ENCODE measurements at places on chromosomes 6 and 20.
A peak's percentile ranks its signal among the peaks of the same experiment; 100 is the strongest.

- no peaks in the 10 kb centered on the region for H3K4me1 ChIP-seq
- DNase-seq: no peak
- no peaks in the 10 kb centered on the region for H3K27me3 ChIP-seq
- H3K4me3 ChIP-seq: no peak overlapping the region
Observed at GRCh38 chr20:4411744-4412143, 310.0 kb upstream of the PRND start.

- no peak for DNase-seq
- H3K4me3 ChIP-seq: no peak overlapping the region
- H3K27me3 ChIP-seq: no peaks in the 10 kb centered on the region
- no peak overlapping the region for H3K27ac ChIP-seq
- no peaks in the 10 kb centered on the region for H3K4me1 ChIP-seq
Observed at GRCh38 chr6:3294921-3295871, 36.4 kb downstream of the PSMG4 start.

DNA sequence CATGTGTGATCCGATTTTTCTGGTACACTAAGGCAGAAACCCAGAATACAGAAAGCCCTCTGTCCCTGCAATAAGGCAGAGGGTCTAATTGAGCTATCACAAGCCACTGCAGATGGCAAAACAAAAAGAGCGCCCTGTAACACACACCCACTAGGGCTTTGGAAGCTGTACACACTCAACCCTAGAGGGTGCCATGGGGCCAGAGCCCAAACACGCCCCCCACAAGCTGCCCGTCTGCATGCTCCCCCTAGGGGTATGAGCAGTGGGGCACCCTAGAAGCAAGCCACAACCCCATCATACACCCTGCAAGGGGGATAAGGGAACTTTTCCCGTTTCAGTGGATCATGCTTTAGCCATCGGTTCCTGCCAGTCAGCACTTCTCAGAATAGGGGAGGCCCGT, 62.2 kb upstream of the PDE10A start:
- no peaks in the 10 kb centered on the region for H3K36me3 ChIP-seq
- peaks cover 4% of the 10 kb centered on the region for H3K27me3 ChIP-seq

DNA sequence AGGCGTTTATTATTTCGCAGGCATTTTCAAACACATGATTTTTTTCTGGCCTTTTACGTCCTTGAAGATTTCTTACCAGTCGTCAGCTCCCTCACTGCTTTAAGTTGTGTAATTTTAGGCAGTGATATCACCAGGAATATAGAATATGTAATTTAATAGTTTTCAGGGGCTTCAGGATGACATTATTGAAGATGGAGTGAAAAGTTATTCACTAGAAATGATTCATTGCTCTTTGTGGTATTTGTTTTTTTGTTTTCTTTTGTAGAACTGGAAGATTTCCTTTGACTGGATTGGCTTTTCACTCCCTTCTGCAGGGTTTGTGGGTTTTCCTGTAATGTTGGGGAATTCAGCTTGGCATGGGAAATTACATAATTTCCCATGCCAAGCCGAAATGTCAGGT, 2.0 kb downstream of the LRRC1 start:
- peak overlapping the region; percentile 83 for H3K27ac ChIP-seq
- H3K27me3 ChIP-seq: no peaks in the 10 kb centered on the region
- peak; percentile 62 for DNase-seq

- H3K27ac ChIP-seq: no peak overlapping the region
- peaks cover 8% of the 10 kb centered on the region for H3K27me3 ChIP-seq
- no peak overlapping the region for H3K4me3 ChIP-seq
- H3K36me3 ChIP-seq: no peaks in the 10 kb centered on the region
Observed at GRCh38 chr6:168120390-168121302, 41.6 kb upstream of the FRMD1 start.

GRCh38 chr6:15090745-15091384, 155.0 kb upstream of the JARID2 start:
- H3K36me3 ChIP-seq: no peaks in the 10 kb centered on the region
- no peak overlapping the region for H3K4me3 ChIP-seq
- no peak overlapping the region for H3K27ac ChIP-seq
- H3K27me3 ChIP-seq: no peaks in the 10 kb centered on the region
- no peaks in the 10 kb centered on the region for H3K4me1 ChIP-seq

Measured in MCF 10A (cell line).